ENCODE measurements at places on chromosomes 3 and 15.

- DNase-seq: no peak
These were observed 26.8 kb upstream of the CSTA start for GRCh38 chr3:122298239-122298638.

GRCh38 chr15:88321271-88321670 is 64.7 kb upstream of the NTRK3 start:
- DNase-seq: no peak

DNA sequence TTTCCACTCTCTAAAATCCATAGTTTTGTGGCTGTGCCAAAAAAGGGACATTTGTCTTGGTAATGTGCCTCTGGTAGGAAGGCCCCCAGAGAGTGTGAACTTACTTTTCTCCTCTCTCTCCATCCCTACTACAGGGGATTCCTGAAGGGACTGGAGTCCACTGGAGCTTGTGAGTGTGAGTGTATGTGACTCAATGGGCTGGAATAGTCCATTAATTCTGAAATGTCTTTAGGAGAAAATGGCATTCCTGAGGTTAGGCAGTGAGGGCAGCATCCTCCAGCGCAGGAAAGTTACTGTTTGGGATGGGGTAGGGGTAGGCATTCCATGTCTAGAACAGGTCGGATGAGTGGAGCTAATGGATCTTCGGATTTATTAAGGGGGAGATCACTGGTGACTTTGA is 59.8 kb upstream of the CACNA2D3 start:
- no peak for DNase-seq

GRCh38 chr3:162337630-162338029 is 841.0 kb downstream of the OTOL1 start:
- DNase-seq: no peak

GRCh38 chr3:46987319-46987742 is 7.9 kb downstream of the NBEAL2 start:
- DNase-seq: no peak

Data from mammary epithelial cell (primary cell).